ENCODE measurements at places on chromosomes 2 and 18.

- no peak for DNase-seq
These were observed 983 bp downstream of the MTX2 start for GRCh38 chr2:176270100-176270750.

DNA sequence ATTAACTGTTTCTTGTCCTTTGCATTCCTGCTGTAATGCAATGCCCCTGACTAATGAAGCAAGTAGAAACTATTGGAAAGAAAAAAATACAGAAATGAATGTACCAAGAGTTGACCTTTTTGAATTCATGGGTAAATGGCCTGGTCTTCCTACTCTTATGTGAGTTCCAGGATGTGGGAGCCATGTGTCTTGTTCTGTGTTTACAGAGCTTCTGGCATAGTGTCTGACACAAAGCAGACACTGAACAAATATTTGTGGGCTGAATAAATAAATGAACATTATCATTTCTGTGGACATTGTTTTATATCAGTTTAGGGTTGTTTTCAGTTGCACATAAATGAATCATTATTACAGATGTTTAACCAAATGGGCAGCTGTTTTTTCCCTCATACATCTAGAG, 155.5 kb downstream of the CD8B2 start:
- DNase-seq = no peak

DNA sequence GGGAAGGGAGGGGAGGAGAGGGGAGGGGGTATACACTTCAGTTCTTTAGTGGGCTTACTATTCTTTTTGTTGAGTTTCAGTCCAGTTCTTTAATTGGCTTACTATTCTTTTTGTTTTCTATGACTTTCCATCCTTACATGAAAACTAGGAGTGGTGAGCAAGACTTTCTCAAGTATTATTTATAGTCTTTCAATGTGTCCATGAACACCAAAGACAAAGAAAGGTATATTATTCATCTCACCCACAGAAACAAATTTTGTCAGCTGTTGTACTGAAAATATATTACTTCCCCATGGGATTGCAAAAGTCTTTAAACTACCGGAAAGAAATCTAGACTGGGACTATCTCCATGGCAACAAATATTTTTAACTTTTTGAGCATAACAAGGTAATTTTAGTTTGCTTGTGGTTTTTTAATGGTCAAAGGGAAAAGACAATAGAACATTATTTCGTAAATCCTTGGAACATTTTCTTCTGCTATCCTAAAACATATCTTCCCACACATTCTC, 17.6 kb downstream of the ADAM17 start:
- no peak for DNase-seq

GRCh38 chr18:37341473-37342086, 224.0 kb downstream of the CELF4 start:
- DNase-seq = no peak

DNA sequence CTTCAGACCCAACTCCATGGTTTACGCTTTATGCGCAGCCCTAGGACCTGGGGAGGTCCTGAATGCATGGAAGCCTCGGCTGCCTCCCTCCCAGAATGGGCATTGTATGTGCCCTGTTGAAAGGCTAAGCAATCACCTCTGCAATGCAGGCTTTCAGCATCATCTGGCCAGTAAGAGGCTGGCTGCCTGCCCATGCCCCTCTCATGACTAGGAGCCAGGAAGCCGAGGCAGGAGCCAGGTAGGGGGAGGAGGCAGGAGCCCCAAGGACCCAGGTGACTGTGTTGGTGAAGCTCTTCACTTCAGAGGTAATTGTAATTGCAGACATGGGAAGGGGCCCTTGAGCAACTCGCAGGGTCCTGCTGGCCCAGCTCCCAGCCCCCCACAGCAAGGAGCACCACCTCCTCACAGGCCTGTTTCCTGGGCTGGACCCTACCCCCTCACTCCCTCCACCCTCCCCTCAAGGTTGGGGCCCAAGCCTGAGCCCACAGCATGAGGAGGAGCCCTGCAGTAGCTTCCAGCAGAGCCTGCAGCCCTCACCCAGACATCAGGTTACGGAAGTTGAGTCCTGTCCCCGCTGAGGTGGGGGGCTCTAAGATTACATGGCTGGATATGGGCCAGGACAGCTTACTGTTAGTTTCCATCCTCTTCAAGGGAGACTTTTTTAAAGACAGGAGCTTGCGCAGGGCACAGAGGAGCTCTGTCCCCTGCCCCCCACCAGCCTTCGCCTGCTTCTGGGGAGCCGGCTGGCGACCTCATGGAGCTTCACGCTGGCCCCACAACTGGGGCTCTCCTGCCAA, 21.9 kb downstream of the CRACDL start:
- DNase-seq = no peak

GRCh38 chr2:39488450-39488849, 51.4 kb upstream of the MAP4K3 start:
- DNase-seq = no peak

GRCh38 chr18:73848656-73849055, 299.0 kb downstream of the FBXO15 start:
- no peak for DNase-seq

DNA sequence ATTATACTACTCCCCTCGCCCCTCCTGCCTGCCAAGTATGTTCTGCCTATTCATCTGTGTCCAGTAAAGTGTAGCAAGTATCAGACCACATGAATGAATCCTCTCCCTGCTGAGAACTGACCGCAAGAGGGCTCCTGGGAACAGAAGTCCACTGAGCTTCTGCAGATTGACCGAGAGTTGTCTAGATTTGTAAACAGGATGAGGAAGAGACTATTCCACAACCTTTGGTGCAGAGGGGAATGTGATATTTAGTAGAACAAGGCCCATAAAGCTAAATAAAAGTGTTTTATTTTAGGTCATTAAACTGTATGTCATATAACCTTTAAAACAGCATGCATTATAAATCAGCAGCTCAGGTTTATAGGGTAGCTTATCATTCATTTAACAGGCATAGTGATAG, 377.0 kb downstream of the DCC start:
- DNase-seq = no peak

GRCh38 chr2:165587335-165587938, 117.9 kb downstream of the CSRNP3 start:
- no peak for DNase-seq

- DNase-seq = no peak
These were observed 61.9 kb upstream of the PPP1CB start for GRCh38 chr2:28689771-28690170.

- no peak for DNase-seq
These were observed 16.6 kb downstream of the KCTD1 start for GRCh38 chr18:26531605-26532298.

GRCh38 chr2:194591192-194591591, 1065.8 kb upstream of the SLC39A10 start:
- no peak for DNase-seq

DNA sequence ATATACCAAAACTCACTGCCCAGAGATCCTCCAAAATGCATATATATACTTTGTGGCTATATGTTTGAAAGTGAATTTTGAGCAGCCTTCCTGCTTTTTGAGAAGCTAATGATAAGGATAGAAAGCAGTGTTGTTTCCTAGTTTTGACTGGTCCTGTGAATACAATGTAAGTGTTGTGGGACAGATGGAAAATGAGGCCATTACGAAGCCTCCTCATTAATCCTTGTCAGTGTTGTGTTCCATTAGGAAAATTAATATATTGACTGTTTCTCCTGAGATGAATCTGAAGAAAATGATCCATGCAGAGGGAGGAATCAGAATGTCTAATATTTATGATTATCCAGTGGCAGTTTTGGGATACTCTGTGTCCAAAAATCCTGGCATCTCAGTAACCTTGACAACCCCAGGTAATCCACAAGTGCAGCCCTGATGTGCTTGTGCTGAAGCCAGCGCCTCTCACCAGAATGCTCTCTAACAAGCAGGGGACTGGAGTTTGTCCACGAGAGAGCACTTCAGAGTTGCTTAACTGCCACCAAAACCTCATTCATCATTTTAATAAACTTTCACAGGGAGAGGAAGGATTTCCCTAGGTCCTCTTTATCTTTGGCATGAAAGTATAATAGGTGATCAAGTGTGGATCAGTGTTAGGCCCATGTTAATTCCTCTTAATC, 418.6 kb downstream of the CMPK2 start:
- no peak for DNase-seq

DNA sequence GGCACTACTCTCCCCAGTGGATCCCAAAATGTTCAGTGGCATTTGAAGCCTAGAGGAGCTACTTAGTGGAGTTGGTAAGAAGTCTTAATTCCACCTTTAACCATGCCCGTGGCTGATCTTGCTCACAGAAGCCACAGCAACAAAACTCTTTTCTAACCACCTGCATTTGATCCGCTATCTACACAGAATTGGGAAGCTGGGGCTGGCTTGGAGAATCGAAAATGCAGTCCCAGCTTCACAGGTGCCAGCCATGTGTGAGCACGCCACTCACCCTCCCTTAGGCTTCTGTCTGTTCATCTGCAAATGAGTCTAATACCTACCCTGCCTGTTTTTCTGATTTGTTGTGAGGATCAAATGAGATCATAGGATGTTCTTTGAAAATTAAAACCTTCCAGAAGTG, 182.6 kb downstream of the BCL11A start:
- DNase-seq = no peak

- no peak for DNase-seq
These were observed 99.5 kb downstream of the DTNA start for GRCh38 chr18:34809451-34810072.

DNA sequence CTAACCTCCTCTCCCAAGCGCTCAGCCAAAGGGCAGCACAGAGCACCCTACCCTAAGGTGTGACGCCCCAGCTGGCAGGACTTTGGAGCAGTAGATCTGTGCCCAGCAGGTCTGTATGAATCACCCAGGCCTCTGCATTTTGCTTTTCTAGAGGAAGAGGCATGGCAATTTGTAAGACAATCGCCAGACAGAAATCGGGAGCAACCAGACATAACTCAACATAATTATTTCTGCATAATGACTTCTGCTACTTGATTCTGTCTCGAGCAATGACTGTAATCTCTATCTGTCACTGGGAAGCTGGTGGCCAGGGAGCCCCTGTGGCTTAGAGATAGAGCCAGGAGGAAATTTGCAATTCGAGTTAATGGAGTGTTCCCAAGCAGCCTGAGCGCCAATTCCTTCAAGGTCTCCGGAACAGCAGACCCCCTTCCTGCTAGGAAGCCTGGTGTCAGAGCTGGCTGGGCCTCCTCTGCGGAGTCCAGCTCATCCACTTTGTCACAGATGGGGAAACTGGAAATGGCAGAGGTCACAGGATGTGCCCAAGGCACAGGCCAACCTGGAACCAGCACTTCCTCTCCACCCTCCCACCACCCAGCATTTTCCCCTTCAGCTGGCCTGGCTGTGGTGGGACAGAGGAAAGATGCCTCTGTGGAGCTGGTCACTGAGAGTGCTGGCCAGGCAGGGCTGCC, 55.0 kb downstream of the ODC1 start:
- no peak for DNase-seq

DNA sequence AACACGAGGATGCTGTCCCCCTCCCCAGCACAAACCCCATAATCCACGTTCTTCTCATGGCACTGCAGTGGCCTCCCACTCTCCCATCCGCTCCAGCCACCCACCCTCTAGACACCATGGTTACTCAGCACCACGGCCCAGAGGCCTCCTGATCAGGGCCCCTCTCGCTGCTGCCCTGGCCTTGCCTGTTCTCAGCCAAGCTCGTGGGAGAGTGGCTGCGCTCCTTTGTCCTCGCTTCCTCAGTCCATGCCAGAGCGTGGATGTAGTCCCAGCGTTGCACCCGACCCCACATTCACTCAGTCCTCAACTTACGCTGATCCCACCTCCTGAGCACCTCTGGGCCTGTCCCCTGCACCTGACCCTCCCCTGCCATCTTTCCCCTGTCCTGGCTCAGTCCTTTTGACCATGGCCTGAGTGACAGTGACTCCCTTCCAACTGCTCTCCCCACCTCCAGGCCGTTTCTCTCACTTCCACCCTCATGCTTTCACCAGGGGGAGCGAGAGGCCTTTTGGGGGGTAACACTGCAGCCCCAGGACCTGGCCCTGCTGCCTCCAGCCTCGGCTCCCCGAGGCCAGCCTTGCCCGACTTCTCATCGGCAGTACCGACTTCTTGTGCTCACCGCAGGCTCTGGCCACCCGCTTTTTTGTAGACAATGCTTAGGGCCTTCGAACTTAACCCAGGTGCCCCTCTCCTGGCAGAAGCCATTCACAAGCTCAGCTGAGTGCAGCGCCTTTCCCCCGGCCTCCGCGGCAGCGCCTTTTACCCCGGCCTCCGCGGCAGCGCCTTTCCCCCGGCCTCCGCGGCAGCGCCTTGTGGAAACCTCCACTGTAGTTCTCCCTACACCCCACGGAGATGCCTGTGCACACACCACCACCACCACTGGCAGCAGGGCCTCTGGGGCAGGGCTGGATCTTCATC, 131.4 kb downstream of the CLIP4 start:
- no peak for DNase-seq

DNA sequence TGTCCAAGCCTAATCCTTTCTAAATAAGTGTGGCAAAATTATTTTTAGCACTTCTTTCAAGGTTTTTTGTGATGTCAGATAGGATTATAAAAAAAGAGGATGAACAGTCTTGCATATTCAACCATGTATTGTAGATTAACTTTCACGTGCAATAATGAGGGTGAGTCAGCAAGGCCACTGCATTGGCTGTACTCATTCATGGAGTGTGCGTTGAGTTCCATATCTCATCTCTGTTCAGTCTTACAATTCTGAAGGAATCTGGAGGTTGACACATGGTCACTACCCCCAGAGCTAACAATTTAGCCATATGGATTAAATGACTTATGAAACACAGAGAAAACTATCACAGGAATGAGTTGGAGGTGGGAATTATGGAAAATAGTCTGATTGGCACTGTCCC, 810.5 kb downstream of the SLC4A3 start:
- no peak for DNase-seq

DNA sequence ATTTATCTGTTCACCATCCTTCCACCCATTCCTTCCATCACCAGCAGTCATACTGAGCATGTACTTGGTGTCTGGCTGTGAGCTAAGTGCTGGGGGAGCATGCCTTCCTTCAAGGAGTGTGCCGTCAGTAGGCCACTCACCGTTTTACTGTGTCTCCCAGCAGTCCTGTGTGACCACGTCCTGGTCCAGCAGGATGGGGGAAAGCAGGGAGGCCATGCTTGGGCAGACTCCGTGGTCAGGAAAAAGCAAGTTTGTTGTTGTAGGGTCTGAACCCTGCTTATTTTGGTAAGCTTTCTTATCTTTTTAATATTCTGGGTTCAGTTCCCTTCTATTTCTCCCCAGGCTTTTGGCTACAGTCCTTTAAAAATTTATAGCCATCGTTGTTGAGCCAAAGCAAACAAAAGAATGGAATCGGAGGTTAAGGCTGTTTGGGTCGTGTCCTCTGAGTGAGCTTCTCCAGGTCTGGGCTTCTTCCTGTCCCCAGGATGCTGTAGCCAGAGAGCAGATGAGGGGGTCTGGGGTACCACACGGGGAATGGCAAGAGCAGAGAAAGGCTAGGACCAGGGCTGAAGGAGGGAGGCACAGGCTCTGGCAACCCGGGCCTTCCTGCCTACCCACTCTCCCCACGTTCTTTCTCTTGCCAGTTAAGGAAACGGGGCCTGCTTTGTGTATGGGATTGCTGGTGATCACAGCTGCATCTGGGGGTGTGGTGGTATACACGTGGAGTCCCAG, 13.5 kb downstream of the SLC30A3 start:
- DNase-seq = no peak

GRCh38 chr2:198656869-198657268, 800.9 kb downstream of the SATB2 start:
- DNase-seq = no peak

- DNase-seq = no peak
These were observed 310.8 kb downstream of the TGIF1 start for GRCh38 chr18:3760741-3761140.

- no peak for DNase-seq
These were observed 10.4 kb upstream of the CAVIN2 start for GRCh38 chr2:191857259-191857805.
